Fibroblast of skin of right biceps (primary cell): ENCODE measurements at places on chromosomes 1 and 21.

DNA sequence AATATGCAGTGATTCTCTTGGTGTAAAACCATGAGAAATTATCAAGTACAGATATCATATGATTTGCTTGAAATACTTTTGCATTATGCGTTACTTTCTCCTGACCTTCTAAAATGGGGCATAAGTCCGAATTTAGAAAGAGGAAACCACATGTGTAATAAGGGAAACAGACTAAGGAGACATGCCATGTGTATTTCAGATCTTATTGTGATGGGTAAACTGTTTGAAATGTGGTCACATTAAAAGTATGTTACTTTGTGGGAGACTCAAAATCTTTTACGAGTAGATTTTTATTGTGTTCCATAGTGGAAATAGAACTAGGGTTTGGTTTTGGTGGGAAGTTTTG lies 173.0 kb downstream of the NFIA start:
- no peak for DNase-seq

DNA sequence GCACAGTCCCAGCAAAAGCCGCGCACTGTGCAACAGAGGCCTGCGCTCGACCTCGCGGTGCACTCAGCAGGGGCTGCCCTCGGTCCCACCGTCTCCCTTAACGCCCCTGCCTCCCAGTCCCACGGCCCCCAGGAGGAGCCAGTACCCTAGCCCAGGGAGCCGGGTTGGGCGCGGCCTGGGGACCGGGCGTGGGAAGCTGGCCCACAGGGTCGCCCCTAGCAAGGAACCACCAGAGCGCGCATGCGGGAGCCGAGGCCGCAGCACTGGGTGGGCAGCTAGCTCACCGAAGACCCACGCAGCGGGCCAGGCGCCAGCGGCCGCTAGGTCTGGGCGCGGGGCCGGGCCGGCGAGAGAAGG lies 21.6 kb upstream of the ZNF678 start:
- no peak for DNase-seq

GRCh38 chr1:71128060-71128459 lies 47.2 kb upstream of the ZRANB2 start:
- no peak for DNase-seq

DNA sequence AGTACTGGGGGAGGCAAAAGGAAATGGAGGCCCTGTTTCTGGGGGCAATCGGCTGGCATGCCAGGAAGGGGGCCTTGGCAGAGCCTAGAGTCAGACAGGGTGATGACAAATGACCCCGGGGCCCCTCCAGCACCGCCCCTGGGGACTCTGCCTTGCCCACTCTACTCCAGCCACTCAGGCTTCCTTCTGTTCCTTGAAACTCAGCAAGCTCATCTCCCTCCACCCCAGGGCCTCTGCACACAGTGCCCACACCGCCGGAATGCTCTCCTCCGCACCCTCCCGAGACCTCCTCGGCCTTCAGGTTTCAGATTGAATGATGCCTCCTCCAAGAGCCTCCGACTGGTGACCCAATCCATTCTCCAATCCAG lies 122.5 kb upstream of the ZBTB40 start:
- no peak for DNase-seq

- DNase-seq: no peak
These were observed 3.1 kb downstream of the OLIG2 start for GRCh38 chr21:33028773-33029384.

DNA sequence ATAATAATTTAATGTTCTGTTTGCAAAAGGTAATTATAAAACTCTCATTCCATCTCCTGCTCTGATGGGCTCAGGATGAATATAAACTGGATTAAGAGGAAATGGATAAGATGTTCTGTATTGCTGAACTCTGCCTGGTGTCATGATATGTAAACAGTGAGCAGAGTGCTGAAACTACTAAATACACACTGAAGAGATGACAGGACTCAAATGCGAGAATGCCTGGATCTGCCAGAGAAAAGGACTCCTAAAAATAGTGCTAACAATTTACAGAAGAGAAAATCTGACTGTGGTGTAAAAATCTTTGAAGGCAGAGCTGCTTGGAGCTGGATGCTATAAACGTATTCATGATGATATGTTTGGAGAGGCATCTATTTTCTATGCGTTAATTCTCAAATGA lies 303.2 kb downstream of the RWDD3 start:
- DNase-seq: no peak

DNA sequence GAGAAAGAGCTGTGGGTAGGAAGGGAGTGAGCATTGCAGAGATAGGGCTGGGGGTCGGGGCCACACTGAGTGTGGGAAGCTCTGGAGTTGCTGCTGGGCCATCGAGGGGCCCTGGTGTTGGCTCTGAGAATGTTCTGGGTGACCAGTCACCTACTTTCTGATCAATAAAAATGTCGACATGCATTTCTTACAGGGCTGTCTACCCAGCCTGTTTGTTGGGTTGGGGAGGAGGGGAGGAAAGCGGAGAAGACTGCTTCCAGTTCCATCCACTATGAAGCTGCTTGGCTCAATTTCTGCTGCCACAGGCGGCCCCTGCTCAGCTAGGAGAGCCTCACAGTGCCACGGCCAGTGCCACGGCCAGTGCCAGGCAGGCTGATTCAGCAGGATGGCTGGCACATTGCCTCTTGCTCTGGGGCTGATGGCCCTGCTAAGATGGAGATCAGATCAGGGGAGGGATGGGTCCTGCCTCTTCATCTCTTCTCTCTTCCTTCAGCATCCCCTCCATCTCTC lies 3.0 kb upstream of the PADI3 start:
- DNase-seq: no peak

- no peak for DNase-seq
These were observed 3.5 kb downstream of the IPP start for GRCh38 chr1:45746922-45747321.

DNA sequence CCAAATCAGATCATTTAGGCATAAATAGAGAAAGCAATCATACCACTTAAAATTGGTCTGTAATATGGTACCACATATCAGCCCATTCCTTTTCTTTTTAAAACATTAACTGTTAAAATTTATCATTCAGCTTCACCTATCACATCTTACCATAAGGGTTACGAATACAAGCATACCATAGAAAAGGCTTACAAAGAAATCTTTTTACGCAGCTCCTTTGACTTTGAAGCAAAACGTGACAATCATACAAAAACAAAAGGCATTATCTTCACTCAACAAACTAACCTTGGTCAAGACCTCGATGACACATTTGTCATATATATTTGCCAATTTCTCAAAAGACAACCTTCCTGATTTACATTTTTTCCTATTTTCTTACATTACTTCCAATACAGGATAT lies 169.0 kb downstream of the SMYD3 start:
- no peak for DNase-seq

GRCh38 chr1:220370041-220370700 lies 97.9 kb upstream of the RAB3GAP2 start:
- DNase-seq: peak; percentile 90
